ENCODE measurements at places on chromosomes 3 and 15.

DNA sequence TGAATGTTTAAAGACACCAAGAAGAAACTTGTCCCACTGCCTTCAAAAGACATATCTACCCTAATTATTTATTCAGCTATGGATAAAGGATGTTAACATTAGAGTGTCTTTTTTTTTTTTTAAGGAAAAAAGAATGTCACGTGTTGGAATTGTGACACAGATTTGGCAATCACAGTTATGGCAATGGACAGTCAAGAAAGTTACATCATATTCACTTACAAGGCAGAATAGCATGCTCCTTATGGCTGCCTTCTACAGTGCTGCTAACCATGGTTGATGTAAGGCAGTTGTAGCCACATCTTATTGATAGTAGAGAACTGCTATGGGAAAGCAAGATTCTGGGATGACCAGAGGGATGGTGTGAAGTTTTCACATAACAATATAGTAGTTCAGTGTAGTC, 128.8 kb upstream of the ZBTB20 start:
- peak; percentile 33 for DNase-seq

- no peak for DNase-seq
These were observed 28.5 kb downstream of the SCG5 start for GRCh38 chr15:32669896-32670611.

GRCh38 chr3:17846466-17846865, 104.0 kb upstream of the TBC1D5 start:
- DNase-seq = peak; percentile 37

GRCh38 chr3:134710313-134710680, 59.5 kb upstream of the KY start:
- DNase-seq = no peak

GRCh38 chr15:58551764-58552504, 120.1 kb downstream of the LIPC start:
- peak; percentile 92 for DNase-seq

DNA sequence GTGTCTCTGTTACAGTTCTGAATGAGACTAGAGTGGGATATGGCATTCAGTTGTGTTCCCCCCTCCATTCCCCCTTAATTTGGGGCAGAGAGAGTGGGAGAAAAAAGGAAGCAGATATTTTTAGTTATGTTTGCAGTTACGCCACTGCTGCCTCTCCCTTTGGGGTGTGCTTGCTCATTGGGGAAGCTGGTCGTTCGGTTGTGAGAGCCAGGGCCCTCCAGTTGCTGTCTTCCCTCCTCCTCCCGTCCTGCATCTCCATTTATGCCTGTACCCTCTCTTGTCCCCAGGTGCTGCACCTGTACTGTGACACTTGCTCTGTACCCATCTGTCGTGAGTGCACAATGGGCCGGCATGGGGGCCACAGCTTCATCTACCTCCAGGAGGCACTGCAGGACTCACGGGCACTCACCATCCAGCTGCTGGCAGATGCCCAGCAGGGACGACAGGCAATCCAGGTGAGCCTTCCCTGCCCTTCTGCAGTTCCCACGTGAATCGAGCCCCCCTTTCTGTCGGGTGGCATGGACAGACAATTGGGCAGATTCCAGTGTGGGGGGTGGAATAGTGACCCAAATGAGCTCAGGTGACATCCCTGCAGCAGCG, 55.8 kb downstream of the TRIM71 start:
- DNase-seq = no peak

GRCh38 chr3:23726811-23727548, 78.8 kb upstream of the UBE2E1 start:
- no peak for DNase-seq

DNA sequence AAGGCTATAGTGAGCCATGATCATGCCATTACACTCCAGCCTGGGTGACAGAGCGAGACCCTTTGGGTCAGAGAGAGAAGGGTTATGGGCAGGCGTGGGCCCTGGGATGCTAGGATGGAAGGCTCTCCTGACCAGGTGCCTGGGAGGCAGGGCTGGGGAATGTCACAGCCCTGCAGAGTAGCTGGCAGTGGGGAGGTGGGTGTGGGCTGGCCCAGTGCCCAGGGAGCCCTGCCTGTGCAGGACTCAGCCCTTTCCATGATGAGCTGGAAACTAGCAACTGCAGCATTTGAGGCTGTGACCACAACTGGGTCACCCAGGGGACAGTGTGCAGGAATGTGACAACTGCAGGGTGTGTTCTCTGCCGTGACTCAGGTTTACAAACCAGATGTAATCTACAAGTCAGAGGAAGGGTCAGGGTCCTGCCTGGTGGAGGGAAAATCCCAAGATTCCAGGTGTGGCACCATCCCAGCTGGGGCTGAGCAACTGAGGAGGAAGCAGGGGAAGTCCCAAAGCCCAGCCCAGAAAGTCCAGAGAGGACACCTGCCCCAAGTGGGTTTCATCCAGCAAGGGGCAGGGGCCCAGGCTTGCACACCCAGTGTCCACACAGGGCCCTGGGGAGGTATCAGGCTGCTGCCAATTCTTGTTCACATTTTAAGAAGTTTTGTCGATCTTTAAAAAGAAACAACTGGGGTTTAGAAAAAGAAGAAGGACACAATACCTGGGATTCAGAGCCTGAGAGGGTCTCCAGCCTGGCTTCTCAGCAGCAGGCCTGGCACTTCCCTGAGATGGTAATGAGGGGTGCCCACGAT, 45.5 kb downstream of the SLC28A1 start:
- DNase-seq = no peak

GRCh38 chr15:59186501-59186900, 20.1 kb upstream of the LDHAL6B start:
- DNase-seq = no peak

- peak; percentile 50 for DNase-seq
These were observed 3.2 kb upstream of the ACAN start for GRCh38 chr15:88800026-88800425.

DNA sequence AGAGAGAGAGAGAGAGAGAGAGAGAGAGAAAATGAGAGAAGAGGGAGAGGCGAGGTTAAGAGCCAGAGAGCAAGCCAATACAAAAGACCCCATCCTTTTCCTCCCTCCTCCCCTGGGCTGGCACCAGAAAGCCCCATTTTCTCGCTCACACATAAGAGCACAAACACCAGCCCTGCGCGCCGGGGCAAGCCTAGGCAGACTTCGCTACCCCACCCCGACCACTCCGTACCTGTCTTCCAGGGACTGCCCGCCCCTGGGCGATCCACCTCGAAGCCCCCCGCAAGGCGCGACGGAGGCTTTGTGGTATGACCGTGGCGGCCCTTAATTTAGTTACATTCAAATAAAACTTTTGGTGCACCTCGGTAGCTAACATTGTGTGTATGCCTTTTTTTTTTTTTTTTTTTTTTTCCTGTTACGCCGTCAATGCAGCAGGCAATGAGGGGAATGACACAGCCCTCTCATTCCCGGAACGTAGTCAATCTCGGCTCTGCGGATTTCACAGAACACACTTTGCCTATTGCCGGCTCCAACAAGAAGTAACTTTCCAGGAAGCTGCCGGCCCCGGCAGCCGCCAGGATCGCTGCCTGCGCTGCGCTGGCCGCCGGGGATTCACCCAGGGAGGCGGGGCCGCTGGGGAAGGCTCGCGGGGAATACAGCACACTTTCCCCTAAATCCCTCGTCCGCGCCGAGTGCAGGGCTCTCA, 7.7 kb downstream of the BCL6 start:
- no peak for DNase-seq

DNA sequence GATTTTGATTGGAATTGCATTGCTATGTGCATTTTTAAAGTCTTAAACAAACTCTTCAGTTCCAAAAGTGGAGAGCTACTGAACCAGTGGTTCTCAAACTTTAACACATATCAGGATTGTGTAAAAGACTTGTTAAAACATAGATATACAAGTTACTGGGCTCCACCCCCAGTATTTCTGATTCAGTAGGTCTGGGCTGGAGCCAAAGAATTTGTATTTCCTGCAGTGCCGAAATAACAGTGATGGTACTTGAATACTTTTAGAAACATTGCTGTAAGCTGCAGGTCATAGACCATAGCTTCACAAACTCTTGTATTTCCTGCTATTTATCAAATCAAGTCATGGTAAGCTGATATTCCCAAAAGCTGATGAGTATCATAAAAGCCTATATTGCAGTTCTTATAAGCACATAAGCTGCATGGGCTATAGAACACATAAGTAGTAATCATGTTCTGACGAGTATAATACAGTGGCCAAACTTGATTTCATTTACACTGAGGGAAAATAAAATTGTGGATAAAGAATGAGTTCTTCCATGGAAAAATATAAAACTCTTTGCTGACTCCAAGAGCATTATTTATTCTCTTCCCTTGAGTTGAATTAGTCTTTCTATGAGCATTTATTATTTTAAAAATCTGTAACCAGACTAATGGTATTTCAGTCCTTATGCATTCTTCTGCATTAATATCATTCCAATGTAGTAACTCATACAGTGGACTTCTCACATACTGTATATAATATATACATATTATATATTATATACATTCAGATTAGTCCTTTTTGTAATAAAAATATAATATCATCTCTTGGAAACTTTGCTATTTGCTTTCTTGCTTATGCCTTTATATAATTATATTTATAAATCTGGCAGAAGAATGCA, 550.5 kb upstream of the AGTR1 start:
- DNase-seq = peak; percentile 57

GRCh38 chr15:74913041-74913440, 6.4 kb upstream of the FAM219B start:
- DNase-seq = no peak

GRCh38 chr3:122025296-122025695, 3.2 kb upstream of the ILDR1 start:
- no peak for DNase-seq

GRCh38 chr15:69979783-69980182, 117.9 kb downstream of the TLE3 start:
- DNase-seq = no peak

GRCh38 chr3:10695595-10696285, 120.3 kb upstream of the SLC6A11 start:
- no peak for DNase-seq

DNA sequence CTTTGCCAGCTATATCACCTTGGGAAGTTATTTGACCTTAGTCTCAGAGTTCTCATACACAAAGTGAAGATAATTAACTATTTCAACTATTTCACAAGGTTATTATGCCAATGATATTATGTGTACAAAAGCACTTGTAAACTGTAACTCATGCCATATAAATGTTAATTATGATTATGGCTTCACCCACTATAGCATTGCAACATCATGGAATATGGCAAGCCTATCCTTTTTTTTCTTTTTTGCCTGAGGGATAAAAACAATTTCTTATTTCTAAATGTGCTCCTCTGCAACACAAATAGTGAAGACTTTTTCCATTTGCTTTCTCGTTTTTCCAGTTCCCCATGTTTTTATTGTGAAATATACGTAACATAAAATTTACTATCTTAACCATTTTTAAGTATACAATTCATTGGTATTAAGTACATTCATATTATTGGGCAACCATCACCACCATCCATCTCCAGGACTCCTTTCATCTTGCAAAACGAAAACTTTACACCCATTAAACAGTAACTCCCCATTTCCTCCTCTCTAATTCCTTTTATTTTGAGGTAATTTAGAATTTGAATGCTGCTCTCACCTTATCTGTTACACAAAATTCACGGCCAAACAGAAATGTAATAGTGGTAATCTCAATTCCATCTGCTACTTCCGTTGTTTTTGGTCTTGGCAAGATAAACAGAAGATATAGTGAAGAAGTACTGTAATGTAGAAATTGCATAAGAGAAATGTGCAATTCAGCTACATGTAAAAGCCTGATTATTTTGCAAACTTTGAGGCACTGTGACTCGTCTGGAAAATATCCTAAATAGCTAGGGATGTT, 46.3 kb downstream of the NANOGP8 start:
- no peak for DNase-seq

DNA sequence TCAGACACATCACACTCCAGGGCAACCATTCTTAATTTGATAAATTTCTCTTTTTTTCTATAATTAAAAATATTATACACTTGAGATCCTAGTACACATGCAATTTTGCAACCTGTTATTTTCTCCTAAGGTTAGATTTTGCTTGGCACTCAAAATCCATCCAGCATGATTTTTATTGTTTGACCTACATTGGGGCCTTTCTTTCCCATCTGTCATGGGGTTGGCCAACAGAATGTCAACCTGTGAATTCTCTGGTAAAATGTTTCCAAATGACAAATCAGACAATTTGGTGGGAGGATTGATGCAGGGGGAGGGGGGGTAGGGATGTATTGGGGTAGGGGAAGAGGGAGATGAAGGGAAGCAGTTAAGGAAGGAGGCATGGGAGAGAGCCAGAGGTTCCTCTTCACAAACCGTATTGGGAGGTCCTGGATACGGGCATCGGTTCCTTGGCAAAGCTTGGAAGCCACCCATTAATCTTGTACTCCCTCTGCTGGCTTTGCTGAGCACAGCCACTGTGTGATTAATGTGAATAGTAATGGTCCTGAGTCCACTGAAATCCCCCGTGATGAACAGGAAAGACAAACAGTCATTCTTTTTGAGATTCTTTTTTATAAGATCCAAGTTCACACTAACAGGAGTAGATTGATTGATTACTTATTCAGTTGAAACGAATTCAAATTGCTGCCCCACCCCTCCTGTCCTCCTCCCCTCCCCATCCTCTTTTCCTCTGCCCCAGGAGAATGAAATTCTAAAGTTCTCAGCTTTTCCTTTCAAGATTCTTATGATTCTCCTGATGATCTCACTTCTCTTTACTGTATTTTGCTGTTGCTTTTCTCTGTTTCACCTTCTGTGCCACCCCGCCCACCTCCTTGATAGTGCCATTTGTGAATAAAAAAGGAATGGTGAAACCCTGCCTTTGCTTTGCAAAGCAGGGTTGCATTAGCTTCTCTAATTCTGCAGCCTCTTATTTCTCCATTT, 82.2 kb upstream of the SLC25A26 start:
- peak; percentile 54 for DNase-seq
